ENCODE measurements at places on chromosomes 3 and 15.

DNA sequence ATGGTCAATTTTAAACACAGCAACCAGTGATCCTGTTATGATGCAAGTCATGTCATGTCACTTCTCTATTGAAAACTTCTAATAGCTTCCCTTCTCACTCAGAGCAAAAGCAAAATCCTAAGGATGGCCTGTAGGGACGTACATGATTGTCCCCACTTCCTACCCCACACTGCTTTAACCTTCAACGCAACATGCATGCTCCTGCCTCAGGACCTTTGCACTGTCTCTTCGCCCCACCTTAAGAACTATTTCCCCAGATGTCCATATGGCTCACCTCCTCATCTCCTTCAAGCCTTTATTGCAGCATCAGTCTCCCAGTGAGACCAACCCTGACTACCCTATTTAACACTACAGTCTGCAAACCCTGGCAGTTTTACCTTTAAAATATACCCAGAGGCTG is 214.1 kb upstream of the CHRM5 start:
- DNase-seq = no peak

DNA sequence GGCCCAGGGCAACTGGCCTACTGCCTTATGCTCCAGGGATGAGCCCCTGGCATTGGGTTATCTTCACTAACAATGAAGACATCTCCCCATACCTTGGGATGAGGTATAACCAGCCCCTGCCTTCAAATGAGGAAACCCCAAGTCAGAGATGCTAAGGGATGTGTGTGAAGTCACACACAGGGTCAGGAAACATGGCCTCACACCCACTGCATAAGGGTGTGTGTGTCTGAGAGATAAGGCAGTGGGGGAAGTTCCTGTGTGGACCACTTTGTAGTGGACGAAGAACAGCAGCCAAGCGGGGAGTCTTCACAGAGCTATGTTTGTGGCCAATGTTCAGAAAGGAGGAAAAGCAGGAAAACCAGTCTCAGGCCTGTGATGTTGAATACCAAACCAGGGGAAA is 10.5 kb downstream of the ELP6 start:
- DNase-seq = no peak

DNA sequence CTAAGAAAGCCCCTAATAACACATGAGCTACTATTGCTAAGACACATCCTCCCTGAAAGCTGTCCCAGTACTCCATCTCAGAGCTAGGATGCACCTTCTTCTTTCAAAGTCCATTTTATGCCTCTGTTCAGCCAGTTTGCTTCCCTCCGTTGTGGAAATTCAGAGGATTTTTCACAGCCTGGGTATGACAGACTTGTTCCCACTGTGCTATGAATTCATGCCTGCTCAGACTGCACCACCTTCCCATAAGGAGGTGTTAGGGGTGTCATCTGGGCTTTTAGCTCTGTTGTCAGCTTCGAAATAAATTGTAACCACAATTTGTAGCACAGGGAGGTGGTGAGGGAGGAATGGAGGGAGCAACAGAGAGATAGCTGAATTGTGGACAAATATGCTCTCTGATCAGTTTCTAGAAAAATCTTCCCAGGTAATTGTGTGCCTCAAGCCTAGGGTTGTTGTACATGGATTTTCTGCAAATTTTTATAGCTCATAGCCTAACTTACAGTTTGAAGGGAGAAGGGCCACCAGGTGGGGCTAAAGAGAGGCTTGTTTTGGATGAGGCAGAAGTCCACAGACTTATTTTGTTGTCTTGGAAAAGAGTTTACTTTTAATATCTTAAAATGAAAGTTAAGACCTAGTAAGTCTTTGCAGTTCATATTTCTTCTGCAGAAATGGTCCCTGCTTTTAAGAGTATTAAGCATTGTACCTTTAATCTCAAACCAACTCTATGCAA is 462.0 kb downstream of the PDCD6IP start:
- peak; percentile 40 for DNase-seq

GRCh38 chr3:169146179-169146665 is 517.3 kb downstream of the MECOM start:
- peak; percentile 39 for DNase-seq

DNA sequence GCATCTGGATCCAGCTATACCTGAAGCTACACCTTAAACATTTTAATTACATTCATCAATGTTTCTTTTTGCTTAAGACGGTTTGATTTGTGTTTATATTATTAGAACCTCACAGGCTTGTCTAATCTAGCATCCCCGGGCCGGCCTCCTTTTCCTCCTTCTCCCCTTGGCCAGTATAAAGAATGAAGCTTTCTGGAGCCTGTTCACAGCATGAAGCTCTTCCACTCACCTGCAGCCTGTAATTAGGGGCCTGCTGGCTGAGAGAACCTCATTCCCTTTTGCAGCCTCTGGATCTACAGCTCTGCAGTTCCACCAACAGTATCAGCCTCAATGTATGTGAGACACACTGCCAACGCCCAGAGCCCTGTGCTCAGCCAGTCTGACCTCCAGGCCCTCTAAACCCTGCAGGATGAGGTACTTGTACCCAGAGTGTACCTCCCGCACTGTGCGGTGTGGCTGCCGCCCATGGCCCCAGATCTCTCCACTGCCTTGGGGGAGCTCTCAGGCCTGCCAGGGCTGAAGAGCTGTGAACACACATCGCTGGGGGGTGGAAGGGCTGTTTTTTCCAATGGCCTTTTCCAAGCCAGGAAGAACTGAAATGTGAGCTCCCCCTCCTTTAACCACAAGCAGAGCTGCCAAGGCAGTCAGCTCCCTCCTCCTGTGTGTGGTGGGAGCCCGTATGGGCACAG is 114.7 kb upstream of the ALDH1A3 start:
- DNase-seq = peak; percentile 94

Data from astrocyte of the cerebellum (primary cell).